ENCODE measurements at places on chromosomes 3 and 15.

GRCh38 chr15:56804279-56804678 lies 71.0 kb upstream of the ZNF280D start:
- no peak for DNase-seq

- DNase-seq = no peak
Measured at GRCh38 chr3:167991213-167991612, 104.5 kb downstream of the GOLIM4 start.

DNA sequence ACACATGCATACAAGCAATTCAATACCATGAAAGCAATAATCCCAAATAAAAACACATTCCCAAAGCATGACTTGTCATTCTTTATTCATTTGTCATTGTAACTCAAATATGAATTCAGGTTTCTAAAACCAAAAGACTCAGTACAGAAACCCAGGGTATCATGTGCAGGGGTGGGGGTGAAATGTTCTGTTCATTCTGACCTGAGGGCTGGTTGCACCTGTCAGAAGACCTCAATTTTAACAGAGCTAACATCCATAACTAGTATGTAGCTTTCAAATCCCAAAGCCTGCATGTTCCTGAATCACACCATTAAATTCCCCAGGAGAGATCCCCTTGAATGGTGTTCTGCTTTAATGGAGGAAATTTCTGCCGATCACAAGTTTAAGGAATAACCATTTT lies 738.7 kb downstream of the MCTP2 start:
- DNase-seq = no peak

DNA sequence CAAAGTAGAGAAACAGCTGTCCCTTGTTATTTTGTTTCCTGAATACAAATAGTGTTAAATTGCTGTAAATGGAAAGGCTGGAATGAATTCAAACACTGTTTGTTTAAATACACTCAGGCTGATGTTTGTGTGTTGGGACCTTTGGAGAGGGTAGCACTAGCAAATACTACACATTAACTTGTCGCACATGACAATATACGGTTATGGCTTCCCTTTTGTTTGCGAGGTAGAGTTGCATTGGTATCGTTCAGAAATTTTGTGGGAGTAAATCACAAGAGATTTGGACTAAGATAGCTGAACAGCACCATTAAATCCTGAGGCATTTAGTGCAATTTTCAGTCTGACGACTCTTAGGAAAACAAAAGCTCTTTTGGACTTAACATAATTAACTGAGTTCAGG lies 213.0 kb upstream of the ROBO2 start:
- DNase-seq = no peak

GRCh38 chr3:33438284-33438668 lies 1.9 kb downstream of the UBP1 start:
- peak; percentile 19 for DNase-seq

DNA sequence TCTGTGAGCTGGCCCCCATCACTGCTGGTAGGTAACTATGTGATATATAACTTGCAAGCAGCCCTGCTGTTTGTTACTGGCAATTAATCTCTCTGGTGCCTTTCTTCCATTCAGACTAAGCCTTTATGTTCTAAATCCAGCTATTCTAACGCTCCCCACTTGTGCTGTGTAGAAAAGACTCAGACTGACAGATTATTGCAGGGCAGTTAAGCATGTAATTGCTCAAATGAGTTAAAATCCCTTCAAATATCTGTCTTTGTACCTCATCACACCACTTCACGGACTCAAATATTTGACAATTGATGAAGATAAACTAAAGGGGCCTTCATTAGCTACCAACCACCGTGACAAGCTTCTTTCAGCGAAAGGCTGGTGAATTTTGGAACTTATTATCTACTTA lies 416.2 kb downstream of the NR2F2 start:
- DNase-seq = no peak

DNA sequence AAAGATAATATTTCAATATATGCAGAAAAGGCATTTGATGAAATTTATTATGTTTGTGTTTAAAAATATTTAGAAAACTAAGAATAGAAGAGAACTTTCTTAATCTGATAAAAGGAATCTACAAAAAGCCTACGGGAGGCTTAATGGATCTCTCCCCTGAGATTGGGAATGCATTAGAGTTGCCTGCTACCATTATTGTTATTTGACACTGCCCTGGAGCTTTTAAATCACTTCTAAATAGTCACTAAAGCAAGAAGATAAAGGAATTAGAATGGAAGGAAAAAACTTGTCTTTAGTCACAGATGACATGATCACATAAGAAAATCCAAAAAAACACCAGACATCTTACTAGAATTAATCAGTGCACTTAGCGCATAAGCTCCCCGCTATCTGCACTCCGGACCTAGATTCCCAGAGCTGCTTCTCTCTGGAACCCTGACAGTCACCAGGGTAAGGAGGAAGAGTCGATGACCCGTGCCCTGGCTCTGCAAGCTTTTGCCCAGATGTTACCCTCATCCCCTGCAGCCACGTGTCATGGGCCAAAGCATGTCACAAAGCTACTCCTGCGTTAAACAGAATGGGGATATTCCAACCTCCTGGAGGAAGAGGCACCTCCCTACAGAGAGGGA lies 97.1 kb downstream of the MINAR1 start:
- no peak for DNase-seq

DNA sequence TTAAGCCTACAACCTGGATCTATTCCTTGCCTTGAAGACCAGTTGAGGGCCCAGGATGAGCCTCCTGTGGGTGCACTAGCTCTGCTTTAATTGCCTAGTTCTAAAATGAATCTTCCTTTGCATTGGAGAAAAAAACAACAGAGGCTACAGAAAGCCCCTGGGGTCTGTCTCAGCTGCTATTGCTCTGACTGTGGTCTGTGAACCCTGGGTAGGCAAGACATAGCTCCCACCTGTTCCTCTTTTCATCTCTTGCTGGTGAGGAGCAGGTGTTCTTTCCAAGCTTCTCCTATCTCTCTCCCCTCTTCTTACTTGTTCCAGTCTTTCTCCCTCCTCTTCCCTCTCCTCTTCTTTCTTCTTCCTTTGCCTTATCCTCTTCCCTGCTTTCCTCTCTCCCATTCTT lies 28.8 kb downstream of the RBP2 start:
- DNase-seq = no peak

GRCh38 chr3:116969135-116969534 lies 259.6 kb downstream of the TUSC7 start:
- no peak for DNase-seq

GRCh38 chr3:156535162-156535627 lies 19.7 kb downstream of the SSR3 start:
- DNase-seq = peak; percentile 97

- DNase-seq = no peak
Measured at GRCh38 chr3:136189043-136189442, 7.1 kb downstream of the MSL2 start.

GRCh38 chr15:69034352-69034751 lies 19.9 kb downstream of the NOX5 start:
- DNase-seq = peak; percentile 79
